CD4-positive, alpha-beta T cell (primary cell): ENCODE measurements at places on chromosomes 6 and 20.
A peak's percentile ranks its signal among the peaks of the same experiment; 100 is the strongest.

DNA sequence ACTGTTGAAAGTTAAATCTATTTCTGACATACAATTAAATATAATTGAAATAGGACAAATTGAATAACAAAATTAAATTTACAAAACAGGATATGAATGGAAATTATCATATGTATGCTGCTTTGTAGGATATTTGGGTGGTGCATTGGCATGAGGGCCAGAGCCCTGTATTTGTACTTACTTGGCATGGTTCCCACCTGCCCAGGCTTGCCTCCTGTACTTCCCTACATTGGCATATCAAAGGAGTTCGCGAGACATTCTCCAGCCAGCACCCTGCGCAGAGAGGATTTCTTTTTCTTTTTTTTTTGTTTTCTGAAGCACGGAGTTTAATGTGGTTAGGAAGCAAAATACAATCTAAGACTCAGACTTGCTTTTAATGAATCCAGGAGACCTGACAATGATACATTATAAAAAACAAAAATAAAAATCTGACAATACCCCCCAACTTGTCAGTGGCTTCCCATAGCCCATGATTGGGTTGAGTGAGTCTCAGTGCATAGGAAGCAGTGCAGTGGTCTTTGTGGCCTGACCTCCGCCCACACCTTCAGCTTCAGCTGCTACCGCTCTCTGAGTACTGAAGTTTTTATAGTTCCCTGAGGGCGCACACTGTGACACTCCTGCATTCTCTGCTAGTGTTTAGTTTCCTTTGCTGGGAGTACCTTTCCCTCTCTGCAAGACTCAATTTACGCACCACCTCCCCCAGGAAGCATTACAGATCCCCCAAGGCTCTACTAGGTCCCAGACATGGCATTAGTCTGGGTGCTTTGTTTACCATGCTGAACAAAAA lies 440.8 kb downstream of the UTRN start:
- no peaks in the 10 kb centered on the region for H3K27me3 ChIP-seq
- no peaks in the 10 kb centered on the region for H3K4me1 ChIP-seq
- peaks cover 22% of the 10 kb centered on the region for H3K36me3 ChIP-seq
- H3K4me3 ChIP-seq = no peak overlapping the region
- DNase-seq = no peak

DNA sequence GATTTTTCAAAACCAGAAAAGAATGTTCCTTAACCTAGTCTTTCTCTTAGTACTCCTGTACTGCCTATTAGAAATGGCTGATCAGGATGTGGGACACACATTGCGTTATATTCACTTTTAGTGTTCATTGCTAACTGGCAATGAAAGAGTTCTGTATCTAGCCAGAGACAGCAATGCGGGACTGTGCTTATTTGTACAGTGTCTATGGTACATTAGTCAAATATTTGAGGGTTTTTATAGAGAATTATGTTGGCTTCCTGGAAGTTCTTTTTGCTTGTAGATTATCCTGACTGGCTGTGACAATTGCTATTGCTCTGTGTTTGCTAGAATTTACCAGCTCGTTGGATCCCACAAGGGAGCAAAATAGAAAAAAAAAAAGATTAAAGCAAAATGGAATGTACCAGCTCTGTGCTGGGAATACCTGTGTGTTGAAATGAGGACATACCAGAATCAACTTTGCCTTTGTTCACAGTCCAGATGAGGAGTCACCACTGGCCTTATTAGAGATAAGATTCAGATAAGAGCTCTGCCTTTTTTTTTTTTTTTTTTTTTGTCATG lies 22.4 kb upstream of the IFNGR1 start:
- no peak overlapping the region for H3K27ac ChIP-seq
- H3K4me3 ChIP-seq = no peak overlapping the region

- no peak overlapping the region for H3K4me3 ChIP-seq
- no peaks in the 10 kb centered on the region for H3K36me3 ChIP-seq
- no peak overlapping the region for H3K27ac ChIP-seq
- H3K4me1 ChIP-seq = peaks cover 48% of the 10 kb centered on the region
- no peak for DNase-seq
- peaks cover 89% of the 10 kb centered on the region for H3K27me3 ChIP-seq
Observed at GRCh38 chr6:10415617-10416480, 975 bp upstream of the TFAP2A start.

DNA sequence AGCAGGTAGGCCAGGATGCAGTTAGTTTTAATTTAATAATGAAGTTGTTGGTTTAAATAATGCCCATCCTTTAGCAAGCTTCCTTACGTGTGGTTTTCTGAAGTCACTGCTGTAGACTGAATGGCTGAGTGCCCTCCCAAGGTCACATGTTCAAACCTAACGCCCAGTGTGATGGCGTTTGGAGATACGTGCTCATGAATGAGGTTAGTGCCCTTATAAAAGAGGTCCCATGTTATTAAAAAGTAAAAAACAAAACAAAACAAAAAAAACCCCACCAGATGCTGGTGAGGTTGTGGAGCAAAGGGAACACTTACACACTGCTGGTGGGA lies 16.3 kb downstream of the LRP11 start:
- DNase-seq = no peak
- no peak overlapping the region for H3K27ac ChIP-seq
- H3K4me3 ChIP-seq = no peak overlapping the region
- H3K36me3 ChIP-seq = no peaks in the 10 kb centered on the region

GRCh38 chr6:17679726-17680125 lies 27.0 kb downstream of the NUP153 start:
- no peaks in the 10 kb centered on the region for H3K27me3 ChIP-seq
- DNase-seq = no peak
- no peak overlapping the region for H3K4me3 ChIP-seq
- no peak overlapping the region for H3K27ac ChIP-seq
- peaks cover 7% of the 10 kb centered on the region for H3K4me1 ChIP-seq

GRCh38 chr6:28657769-28658465 lies 132.2 kb downstream of the GPX5 start:
- H3K36me3 ChIP-seq = no peaks in the 10 kb centered on the region
- H3K27me3 ChIP-seq = peaks cover 42% of the 10 kb centered on the region
- peaks cover 11% of the 10 kb centered on the region for H3K4me1 ChIP-seq
- DNase-seq = no peak
- peak overlapping the region; percentile 8 for H3K4me3 ChIP-seq

DNA sequence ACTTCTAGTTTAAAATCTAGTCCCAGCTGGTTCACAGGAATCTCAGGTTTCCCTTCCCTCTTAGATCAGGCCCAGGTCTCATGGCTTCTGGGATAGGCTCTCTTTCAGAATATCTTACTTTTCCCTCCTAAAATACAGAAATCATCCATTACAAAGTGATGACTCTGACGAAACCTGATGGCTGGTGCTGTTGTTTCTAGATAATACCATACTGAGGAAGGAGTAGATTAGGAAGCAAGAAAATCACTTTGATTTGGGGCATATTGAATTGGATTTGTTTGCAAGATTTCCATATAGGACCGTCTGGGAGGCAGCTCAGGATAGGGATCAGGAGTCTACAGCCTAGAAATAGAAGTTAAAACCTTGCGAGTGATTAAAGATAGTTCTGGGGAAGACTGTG lies 3.6 kb downstream of the ZKSCAN3 start:
- peaks cover 31% of the 10 kb centered on the region for H3K4me1 ChIP-seq
- H3K36me3 ChIP-seq = no peaks in the 10 kb centered on the region
- H3K27ac ChIP-seq = no peak overlapping the region
- H3K4me3 ChIP-seq = no peak overlapping the region

DNA sequence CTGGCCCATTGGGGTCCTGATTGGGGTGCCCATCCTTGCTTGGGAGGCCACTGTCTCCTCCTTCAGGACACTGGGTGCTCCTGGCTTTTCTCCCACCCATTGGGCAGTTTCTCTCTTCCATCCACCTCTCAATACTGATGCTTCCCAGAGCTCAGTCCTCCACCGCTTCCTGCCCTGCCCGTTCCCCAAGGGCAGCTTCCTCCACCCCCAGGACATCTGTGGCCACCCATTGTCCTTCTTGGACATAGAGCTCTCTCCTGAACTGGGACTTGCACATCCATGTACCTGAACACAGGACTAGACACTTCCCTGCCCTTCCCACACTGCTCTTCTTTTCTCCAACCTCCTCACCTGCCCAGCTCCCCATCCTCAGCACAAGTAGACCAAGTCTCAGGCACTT lies 69.4 kb upstream of the NNAT start:
- H3K4me1 ChIP-seq = no peaks in the 10 kb centered on the region
- H3K36me3 ChIP-seq = no peaks in the 10 kb centered on the region
- H3K27ac ChIP-seq = no peak overlapping the region
- no peak for DNase-seq
- H3K4me3 ChIP-seq = no peak overlapping the region

GRCh38 chr20:3901706-3902440 lies 12.7 kb downstream of the PANK2 start:
- H3K36me3 ChIP-seq = no peaks in the 10 kb centered on the region
- H3K27ac ChIP-seq = no peak overlapping the region
- H3K4me3 ChIP-seq = no peak overlapping the region
- H3K27me3 ChIP-seq = no peaks in the 10 kb centered on the region

DNA sequence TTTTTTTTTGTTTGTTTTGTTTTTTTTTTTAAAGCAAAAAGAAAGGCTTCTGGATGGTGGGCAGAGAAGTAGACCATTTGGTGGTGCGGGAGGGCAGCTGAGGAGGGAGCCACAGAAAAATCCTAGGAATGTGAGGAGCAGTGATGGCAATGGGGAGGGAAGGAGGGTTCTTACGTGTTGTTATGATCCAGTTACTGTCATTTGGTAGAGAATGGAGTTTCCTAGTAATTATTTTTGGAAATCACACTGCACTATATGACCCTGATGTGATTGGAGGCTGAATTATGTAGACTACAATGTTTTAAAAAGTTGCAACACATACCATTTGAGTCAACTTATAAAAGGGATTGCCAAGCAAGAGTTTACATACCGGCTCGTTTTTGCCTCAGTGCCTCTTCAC lies 22.1 kb downstream of the ADGRF5 start:
- DNase-seq = no peak
- H3K36me3 ChIP-seq = no peaks in the 10 kb centered on the region
- no peak overlapping the region for H3K4me3 ChIP-seq

GRCh38 chr6:136370988-136371728 lies 81.5 kb upstream of the BCLAF1 start:
- H3K36me3 ChIP-seq = no peaks in the 10 kb centered on the region
- no peak for DNase-seq
- no peak overlapping the region for H3K4me3 ChIP-seq
- no peak overlapping the region for H3K27ac ChIP-seq
- peaks cover 1% of the 10 kb centered on the region for H3K4me1 ChIP-seq

- H3K27me3 ChIP-seq = no peaks in the 10 kb centered on the region
- no peak for DNase-seq
- H3K36me3 ChIP-seq = no peaks in the 10 kb centered on the region
- no peak overlapping the region for H3K27ac ChIP-seq
Observed at GRCh38 chr20:6705926-6706548, 61.4 kb upstream of the BMP2 start.

GRCh38 chr20:37421060-37421905 lies 75.3 kb downstream of the SRC start:
- H3K4me3 ChIP-seq = no peak overlapping the region
- DNase-seq = no peak
- no peak overlapping the region for H3K27ac ChIP-seq
- peaks cover 16% of the 10 kb centered on the region for H3K27me3 ChIP-seq

- H3K27ac ChIP-seq = no peak overlapping the region
- no peak for DNase-seq
- H3K27me3 ChIP-seq = no peaks in the 10 kb centered on the region
- H3K36me3 ChIP-seq = no peaks in the 10 kb centered on the region
- peaks cover 27% of the 10 kb centered on the region for H3K4me1 ChIP-seq
Observed at GRCh38 chr6:14738933-14739332, 506.9 kb upstream of the JARID2 start.

DNA sequence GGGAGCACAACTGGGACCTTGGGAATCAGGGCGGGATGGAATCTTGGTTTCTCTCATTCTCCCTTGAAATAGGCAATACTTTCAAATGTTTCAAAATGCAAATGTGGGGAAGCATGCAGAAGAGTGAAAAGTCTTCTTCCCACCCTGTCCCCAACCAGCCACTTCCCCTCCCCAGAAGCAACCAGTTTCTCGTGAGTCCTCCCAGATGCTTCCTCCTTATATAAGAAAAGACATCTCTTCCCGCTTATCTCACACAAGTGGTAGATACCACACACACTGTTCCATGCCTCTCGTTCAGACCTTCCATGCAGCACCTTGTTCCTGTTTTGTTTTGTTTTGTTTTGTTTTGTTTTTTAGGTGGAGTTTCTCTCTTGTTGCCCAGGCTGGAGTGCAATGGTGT lies 25.1 kb downstream of the HCK start:
- H3K4me1 ChIP-seq = no peaks in the 10 kb centered on the region
- no peak overlapping the region for H3K27ac ChIP-seq
- H3K4me3 ChIP-seq = no peak overlapping the region
- H3K27me3 ChIP-seq = no peaks in the 10 kb centered on the region
- DNase-seq = no peak

GRCh38 chr6:108807928-108808327 lies 40.3 kb upstream of the ARMC2 start:
- no peaks in the 10 kb centered on the region for H3K27me3 ChIP-seq
- no peaks in the 10 kb centered on the region for H3K4me1 ChIP-seq
- no peak overlapping the region for H3K27ac ChIP-seq
- no peaks in the 10 kb centered on the region for H3K36me3 ChIP-seq
- no peak for DNase-seq

GRCh38 chr6:324729-325125 lies 32.4 kb downstream of the DUSP22 start:
- no peaks in the 10 kb centered on the region for H3K36me3 ChIP-seq
- H3K4me3 ChIP-seq = no peak overlapping the region
- peaks cover 7% of the 10 kb centered on the region for H3K4me1 ChIP-seq
- no peaks in the 10 kb centered on the region for H3K27me3 ChIP-seq
- H3K27ac ChIP-seq = no peak overlapping the region

- no peaks in the 10 kb centered on the region for H3K36me3 ChIP-seq
- DNase-seq = no peak
- H3K4me3 ChIP-seq = no peak overlapping the region
- no peak overlapping the region for H3K27ac ChIP-seq
- H3K27me3 ChIP-seq = no peaks in the 10 kb centered on the region
- no peaks in the 10 kb centered on the region for H3K4me1 ChIP-seq
Observed at GRCh38 chr6:24330137-24330732, 27.6 kb downstream of the DCDC2 start.

- no peaks in the 10 kb centered on the region for H3K4me1 ChIP-seq
- no peak overlapping the region for H3K4me3 ChIP-seq
- DNase-seq = no peak
- no peaks in the 10 kb centered on the region for H3K36me3 ChIP-seq
- H3K27ac ChIP-seq = no peak overlapping the region
- H3K27me3 ChIP-seq = no peaks in the 10 kb centered on the region
Observed at GRCh38 chr20:8526610-8527009, 394.5 kb downstream of the PLCB1 start.

DNA sequence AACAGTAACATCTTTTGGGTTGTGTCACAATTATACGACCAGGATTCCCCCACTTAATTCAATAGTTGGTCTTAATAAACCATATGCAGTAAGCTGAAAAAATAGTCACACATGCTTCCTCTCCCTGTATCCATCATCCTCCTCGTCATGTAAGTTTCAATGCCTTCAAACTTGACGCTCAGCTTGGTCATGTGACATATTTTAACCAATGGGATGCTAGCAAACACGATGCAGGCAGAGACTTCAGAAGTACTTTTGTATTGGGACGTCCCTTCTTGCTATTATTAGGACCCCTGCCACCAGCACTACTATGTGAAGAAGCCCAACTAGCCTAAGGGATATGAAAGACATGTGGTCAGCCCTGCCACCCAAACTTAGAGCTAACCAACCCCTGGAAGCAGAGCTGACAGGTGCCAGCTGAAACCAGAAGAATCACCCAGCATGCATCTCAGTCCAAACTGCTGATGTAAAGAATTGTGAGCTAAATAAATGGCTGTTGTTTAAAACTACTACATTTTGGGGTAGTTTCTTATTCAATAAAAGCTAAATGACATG lies 49.3 kb downstream of the CGA start:
- H3K27ac ChIP-seq = no peak overlapping the region
- no peaks in the 10 kb centered on the region for H3K27me3 ChIP-seq
- DNase-seq = no peak
- H3K4me1 ChIP-seq = no peaks in the 10 kb centered on the region
- H3K36me3 ChIP-seq = no peaks in the 10 kb centered on the region
- H3K4me3 ChIP-seq = no peak overlapping the region
